Brain (organoid and tissue), 16 donors: ENCODE measurements at places on chromosomes 7 and 10. TPM values are rescaled to one million over a fixed set of nuclear protein-coding genes. Genes with fewer than 3 reads are reported as not detected.

The SLC39A12 gene
- polyA plus RNA-seq, result 12.8 TPM

The PCLO gene
- 20.3 TPM for polyA plus RNA-seq

- DNase-seq, result no peak
These were observed 54.6 kb downstream of the MYO3A start for GRCh38 chr10:25988583-25988982.

DNA sequence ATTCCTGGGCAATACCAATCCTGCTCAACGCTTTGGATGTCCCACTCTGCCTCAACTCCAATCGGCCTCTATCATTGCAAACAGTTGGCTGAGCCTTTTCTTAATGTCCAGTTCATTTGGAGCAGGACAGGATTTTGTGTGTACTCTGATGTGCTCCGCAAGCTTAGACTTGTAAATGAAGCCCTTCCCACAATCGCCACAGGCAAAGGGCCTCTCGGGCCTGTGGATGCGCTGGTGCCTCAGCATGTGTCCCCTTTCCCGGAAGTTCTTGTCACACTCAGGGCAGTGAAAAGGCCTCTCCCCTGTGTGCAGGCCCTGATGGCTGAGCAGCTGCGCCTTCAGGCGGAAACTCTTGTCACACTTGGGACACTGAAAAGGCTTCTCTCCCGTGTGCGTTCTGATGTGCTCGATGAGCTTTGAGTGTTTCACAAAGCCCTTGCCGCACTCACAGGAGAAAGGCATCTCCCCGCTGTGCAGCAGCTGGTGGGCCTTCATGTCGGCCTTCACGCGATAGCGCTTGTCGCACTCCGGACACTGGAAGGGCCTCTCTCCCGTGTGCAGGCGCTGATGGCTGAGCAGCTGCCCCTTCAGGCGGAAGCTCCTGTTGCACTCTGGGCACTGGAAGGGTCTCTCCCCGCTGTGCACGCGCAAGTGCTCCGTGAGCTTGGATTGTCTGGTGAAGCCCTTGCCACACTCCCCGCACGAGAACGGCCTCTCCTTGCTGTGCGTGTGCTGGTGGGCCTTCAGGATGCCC is 20.0 kb downstream of the ZNF786 start:
- DNase-seq, result peak; percentile 24

GRCh38 chr7:5359344-5359743 is 64.3 kb downstream of the TNRC18 start:
- no peak for DNase-seq

- DNase-seq, result no peak
These were observed 22.2 kb downstream of the PLA2G12B start for GRCh38 chr10:72932259-72933015.

DNA sequence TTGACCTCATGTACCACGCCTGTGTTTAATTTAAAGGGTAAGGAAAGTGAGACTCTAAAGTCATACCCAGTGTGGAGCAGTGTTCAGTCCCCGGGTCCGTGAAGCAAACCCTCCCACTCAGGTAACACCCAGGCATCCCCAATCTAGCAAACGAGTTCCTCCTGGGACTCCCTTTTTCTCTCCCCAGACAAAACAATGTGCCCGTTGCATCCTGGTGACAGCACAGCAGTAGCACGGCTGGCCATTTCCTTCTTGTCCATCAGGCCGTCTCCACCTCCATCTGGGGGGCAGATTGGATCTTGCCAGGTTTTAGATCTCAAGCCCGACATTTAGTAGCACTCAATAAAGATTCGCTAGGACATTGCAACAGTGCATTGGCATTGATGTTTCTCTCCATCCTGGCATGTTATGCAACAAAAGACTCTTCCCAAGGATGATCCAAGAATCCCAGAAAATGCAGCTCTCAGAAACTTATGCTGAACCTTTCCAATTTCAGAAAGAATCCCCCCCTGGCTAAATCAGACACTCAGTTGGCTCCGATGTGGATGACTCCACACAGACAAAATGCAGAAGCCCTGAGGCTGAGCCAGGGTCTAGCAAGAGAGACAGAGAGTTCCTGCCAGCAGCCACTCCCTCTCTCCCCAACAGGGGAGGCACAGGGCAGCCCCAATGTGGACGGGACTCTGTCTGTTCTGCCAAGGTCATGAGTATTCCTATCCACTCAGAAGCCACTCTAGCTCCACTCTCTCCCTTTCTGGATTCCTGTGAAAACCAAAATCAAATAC is 274.5 kb upstream of the MGMT start:
- DNase-seq, result no peak

The PNLIPRP3 gene
- polyA plus RNA-seq, result not detected

GRCh38 chr7:14055813-14056212 is 66.3 kb upstream of the ETV1 start:
- DNase-seq, result no peak

GRCh38 chr10:30422981-30423654 is 10.9 kb upstream of the MAP3K8 start:
- no peak for DNase-seq

The LBX1 gene
- not detected for polyA plus RNA-seq

The PLXDC2 gene
- 3.6 TPM for polyA plus RNA-seq

DNA sequence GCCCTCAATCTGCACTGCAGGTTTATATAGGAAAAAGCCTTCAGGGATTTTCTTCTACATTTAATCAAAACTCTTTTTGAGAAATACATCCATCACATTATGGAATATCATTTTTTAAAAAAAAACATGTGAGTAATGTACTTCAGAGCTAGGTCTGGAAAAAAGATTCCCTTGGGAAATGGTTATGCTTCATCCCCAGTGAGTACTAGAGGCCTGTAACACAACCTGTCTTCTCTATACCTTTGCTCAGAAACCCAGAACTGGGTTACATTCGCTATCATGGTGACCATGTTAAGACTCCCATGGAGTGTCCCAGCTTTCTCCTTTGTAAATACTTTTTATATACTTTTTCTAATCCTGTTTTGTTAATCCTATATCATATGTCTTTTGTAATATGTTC is 186.9 kb downstream of the LRRTM3 start:
- DNase-seq, result no peak

DNA sequence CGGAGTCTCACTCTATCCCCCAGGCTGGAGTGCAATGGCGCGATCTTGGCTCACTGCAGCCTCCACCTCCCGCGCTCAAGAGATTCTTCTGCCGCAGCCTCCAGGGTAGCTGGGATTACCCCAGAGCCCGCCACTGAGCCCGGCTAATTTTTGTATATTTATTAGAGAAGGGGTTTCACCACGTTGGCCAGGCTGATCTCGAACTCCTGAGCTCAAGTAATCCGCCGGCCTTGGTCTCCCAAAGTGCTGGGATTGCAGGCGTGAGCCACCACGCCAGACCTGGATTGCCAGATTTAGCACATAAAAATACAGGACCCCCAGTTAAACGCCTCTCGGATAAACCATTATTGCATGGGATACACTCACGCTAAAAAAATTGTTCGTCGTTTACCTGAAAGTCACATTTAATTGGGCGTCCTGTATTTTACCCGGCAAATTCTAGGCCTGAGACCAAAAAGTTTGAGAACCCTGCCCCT is 375 bp upstream of the GATAD1 start:
- DNase-seq, result no peak

DNA sequence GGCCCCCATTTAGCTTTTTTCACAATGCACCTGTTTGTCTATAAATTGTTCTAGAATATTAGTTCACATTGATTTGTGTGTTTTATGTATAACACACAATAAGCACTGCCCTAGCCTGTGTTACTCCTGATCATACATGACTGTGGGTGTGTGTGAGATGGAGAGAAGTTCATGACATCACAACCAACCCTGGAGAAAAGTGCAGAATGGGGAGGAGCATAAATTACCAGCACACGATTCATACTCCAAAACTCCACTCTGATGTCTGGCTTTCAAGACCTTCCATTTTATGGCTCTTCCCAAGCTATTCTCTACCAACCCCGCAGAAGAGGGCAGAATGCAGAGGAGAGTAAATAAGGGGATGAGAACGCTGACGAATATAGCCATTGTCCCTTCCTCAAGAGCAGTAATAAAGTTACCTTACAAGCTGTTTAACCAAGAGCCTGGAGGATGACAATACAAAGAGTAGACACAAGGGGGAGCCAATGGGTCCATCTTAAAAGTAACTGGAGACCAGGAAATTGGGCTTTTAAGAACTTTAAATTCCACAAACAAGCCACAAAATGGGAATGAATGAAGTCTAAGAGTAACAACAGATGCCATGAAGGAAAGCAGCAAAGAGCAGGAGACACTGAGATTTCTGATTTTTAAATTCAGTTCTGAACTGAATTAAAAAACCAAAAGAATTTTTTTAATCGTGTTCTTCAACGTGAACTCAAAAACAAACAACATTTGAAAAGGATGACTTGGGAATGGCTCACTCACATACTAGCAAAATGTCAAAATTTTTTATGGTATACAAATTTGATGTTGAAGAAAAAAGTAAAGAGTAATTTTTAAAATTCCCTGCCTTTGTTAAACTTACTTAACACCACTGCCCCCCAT is 159.6 kb downstream of the PARD3 start:
- DNase-seq, result peak; percentile 84

DNA sequence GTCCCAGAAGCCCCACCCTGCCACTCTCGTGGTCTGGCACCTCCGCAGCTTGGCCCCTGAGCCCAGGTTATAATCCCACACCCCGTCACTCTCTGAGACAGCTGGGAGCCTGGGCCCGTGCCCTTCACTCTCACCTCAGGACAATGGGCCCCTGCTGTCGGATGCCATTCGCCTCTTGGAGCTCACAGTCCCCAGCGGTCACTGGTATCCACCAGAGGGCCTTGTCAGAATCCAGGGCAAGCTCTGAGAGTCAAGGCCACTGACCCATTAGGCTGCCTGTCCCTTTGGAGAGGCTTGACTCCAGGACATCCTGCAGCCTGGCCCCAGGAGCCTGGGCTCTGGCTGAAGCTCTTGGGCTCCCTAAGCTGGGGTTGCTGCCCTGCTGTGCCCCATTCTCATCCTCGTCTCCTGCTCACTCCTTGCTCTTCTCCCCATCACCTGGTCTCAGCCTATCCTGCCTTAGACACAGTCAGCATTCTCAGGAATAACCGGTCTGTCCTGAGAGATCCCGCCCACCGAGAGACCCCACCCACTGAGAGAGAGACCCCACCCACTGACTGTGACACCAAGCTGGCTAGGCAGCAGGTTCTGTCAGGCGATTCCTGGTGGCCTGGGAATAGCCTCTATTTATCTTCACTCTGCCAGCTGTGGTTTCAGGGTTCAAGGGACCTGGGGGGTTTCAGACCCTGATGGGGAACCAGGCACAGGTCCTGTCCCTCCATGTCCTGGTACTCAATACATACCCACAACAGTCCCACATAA is 27.7 kb downstream of the CPXM2 start:
- no peak for DNase-seq

DNA sequence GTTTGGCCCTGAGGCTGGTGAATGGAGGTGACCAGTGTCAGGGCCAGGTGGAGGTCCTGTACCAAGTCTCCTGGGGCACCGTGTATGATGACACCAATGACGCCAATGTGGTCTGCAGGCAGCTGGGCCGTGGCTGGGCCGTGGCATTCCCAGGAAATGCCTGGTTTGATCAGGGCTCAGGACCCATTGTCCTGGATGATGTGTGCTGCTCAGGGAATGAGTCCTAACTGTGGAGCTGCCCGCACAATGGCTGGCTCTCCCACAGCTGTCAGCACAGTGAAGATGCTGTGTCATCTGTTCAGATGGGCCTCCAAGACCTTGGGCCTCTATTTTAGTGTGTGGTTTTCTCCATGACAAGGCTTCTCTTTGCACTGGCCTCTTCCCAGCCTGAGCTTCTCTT is 64.0 kb downstream of the DMBT1 start:
- no peak for DNase-seq

- DNase-seq, result no peak
These were observed 15.0 kb downstream of the CXCL12 start for GRCh38 chr10:44369854-44370253.

DNA sequence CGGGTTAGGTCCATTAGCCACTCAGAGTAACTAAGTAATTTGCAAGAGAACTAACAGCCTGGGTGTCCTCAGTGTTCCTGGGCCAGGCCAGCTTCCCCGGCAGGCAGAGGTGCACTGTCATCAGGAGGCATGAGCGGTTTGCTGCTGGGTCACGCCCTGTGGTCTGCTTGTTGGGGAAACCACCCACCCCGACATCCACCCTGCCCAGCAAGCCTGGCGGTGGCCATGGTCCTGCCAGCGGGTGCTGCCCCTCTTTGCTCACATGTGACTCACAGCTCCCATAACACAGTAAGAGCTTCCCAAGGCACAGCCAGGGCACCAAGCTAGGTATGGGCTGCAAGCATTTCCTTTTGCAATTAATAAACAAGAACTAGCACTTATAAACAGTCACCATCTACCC is 75.9 kb downstream of the RGS10 start:
- DNase-seq, result no peak

The CALML5 gene
- polyA plus RNA-seq, result not detected

GRCh38 chr7:96045919-96046318 is 273.6 kb downstream of the DYNC1I1 start:
- DNase-seq, result no peak

The TYW1B gene
- 1.1 TPM for polyA plus RNA-seq

- DNase-seq, result peak; percentile 70
These were observed 14.7 kb downstream of the FAM241B start for GRCh38 chr10:69644658-69645295.

GRCh38 chr7:70728872-70729552 is 402.9 kb upstream of the GALNT17 start:
- DNase-seq, result no peak

GRCh38 chr7:96578606-96579005 is 131.0 kb downstream of the SEM1 start:
- peak; percentile 13 for DNase-seq

GRCh38 chr10:49277973-49278372 is 21.0 kb upstream of the C10orf71 start:
- no peak for DNase-seq

GRCh38 chr7:114539575-114539974 is 125.0 kb downstream of the FOXP2 start:
- DNase-seq, result peak; percentile 52

The SLC18A3 gene
- 1.2 TPM for polyA plus RNA-seq

- DNase-seq, result no peak
These were observed 207.5 kb downstream of the BBS9 start for GRCh38 chr7:33336820-33337219.

The ZCCHC24 gene
- 38.1 TPM for polyA plus RNA-seq

DNA sequence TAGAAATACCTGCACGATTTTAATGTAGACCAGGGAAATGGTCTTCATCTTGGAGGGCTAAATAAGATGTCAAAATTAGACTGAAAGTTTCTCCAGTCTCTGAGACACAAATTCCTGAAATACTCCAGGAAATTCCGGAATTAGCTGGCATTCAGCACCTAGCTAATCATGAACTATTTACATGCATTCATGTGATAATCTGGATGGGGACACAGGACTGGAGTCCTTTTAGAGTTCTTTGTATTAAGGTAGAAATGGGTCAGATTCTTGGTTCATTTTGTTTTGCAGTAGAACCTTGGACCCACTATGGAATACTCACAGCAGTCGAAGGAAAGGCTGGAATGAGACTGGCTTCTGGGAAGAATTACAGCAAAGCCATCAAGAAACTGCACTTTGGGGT is 65.3 kb upstream of the MDFIC start:
- no peak for DNase-seq

GRCh38 chr7:40425696-40426095 is 290.9 kb downstream of the SUGCT start:
- no peak for DNase-seq

The INTS1 gene
- polyA plus RNA-seq, result 102 TPM

The MSS51 gene
- polyA plus RNA-seq, result not detected
